Hair follicular keratinocyte (primary cell): ENCODE measurements at places on chromosomes 12 and 14. TPM values are rescaled to one million over a fixed set of nuclear protein-coding genes. Genes with fewer than 3 reads are reported as not detected.

TTC9 gene
- total RNA-seq: 0.23 and 0.46 TPM in 2 replicates

CNTN1 gene
- total RNA-seq: 23.7 and 27.6 TPM in 2 replicates

GPR68 gene
- total RNA-seq: 5.0 and 5.4 TPM in 2 replicates

TMEM106C gene
- 100 and 133 TPM in 2 replicates for total RNA-seq

NEUROD4 gene
- total RNA-seq: not detected in 2 replicates
